LHCN-M2 (cell line): ENCODE measurements at places on chromosomes 5 and 9. TPM values are rescaled to one million over a fixed set of nuclear protein-coding genes. Genes with fewer than 3 reads are reported as not detected.

Gene GHR
- 0.26 and 0.46 TPM in 2 replicates for total RNA-seq

DNA sequence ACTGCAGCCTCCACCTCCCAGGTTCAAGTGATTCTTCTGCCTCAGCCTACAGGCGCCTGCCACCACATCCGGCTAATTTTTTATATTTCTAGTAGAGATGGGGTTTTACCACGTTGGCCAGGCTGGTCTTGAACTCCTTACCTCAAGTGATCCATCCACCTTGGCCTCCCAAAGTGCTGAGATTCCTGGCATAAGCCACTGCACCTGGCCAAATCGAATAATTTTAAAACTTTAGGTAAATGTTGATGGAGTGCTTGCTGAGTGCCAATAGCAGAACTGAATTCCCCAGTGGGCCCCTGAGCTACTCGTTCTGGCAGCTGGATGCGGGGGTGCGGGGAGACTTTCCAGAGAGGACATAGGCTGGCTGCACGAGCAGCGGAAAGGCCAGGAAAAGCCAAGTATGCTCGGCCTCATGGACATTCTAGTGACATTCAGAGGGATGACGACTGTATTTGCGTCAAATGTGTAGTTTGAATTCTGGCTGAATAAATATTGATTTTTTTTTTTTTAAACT lies 16.8 kb downstream of the TRAF2 start:
- DNase-seq = no peak

Gene ITGA1
- total RNA-seq = 4.3 and 14.8 TPM in 2 replicates

DNA sequence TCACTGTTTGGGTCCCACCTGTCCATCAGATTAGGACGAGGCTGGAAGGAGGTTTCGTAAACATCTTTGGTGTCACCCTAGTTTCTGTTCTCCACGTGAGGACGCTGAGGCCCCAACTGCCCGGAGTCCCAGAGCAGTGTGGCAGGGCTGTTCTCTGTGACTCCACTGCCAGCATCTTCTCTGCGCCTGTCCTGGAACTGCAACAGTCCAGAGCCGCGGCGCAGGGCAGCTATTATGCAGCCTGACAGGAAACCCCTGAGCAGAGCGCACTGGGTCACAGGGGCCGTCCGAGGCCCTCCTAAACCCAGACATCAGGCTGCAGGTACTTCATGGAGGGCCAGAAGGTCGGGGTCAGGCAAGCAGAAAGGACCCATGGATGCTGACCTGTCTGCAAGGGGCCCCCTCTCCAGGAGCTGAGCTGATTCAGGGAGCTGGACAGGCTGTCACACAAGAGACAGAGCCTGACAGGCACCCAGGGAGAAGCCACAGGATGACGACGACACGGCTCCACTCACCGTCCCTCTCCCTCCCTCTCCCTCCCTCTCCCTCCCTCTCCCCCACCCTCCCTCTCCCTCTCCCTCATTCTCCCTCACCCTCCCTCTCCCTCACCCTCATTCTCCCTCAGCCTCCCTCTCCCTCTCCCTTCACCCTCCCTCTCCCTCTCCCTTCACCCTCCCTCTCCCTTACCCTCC lies 31.7 kb downstream of the DBH start:
- DNase-seq = no peak

- peak; percentile 56 for DNase-seq
These were observed 78.8 kb downstream of the SEMA6A start for GRCh38 chr5:116495786-116496357.
